ENCODE measurements at places on chromosomes 12 and 14.

GRCh38 chr12:67989184-67989920 is at the start of gene IFNG-AS1:
IFNG-AS1 (plus strand) TSS chr12:67989447.
- DNase-seq, result no peak

- DNase-seq, result peak; percentile 97
Observed at GRCh38 chr14:62117010-62117750, 355.0 kb downstream of the SNAPC1 start.

- DNase-seq, result no peak
Observed at GRCh38 chr12:127928615-127929571, 338.1 kb upstream of the TMEM132C start.

GRCh38 chr14:75968456-75968855 is 13.3 kb downstream of the TGFB3 start:
- DNase-seq, result no peak

DNA sequence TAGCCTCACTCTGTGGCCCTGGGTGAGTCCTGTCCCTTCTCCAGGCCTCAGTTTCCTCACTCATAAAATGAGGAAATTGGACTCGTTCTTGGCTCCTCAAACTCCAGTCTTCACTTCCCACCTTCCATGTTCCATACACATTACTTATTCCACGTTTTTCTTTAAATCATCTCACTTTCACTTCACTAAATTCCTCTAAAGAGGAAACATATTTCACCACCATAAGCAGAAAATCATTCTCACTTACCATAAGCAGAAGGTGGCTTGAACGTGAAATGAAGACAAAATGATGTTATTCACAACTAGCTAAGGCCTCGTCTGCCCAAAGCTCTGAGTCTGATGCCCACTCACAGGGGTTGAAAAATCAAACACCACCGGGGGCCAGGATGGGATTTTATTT is 278.3 kb downstream of the ADGRD1 start:
- no peak for DNase-seq

DNA sequence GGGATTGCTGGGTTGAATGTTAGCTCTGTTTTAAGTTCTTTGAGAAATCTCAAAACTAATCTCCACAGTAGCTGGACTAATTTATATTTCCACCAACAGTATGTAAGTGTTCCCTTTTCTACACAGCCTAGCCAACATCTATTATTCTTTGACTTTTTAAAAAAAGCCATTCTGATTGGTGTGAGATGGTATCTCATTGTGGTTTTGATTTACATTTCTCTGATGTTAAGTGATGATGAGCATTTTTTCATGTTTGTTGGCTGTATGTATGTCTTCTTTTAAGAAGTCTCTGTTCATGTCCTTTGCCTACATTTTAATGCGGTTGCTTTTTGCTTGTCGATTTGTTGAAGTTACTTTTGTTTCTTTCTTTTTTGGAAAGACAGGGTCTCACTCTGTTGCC is 301.1 kb upstream of the OR4E1 start:
- DNase-seq, result no peak

DNA sequence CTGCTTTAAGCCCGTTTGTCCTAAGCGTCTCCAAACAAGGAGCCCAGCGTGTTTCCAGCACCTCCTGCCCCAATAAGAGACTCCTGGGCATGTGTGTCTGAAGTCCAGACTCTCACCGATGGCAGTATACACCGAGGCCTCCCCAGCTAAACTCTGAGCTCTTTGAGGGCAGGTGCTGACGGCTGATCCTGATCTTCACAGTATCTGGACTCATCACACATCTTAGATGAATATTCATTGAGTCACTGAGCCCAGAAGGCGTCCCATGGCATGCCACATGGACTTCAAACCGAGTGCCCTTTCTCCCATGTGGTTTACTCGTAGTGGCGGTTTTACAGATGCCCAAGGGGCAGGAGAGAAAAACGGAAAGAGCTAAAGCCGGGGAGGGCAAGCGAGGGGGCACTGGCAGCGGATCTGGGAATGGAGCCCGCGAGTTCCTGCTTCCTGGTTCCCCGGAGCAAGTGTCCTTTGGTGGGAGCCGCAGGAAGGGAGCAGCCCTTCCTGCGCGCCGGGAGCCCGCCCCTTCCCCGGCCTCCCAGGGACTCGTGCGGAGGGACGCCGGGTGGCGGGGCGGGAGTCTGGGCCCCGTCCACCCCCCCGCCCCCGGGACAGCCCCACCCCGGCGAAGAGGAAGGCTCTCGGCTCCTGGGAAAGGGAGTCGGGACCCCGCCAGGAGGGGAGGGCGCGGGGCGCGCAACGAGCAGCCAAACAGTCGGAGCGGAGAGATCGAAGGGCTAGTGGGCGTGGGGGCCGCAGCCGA is 585 bp upstream of the TEAD4 start:
- peak; percentile 46 for DNase-seq

- no peak for DNase-seq
Observed at GRCh38 chr12:130136509-130137039, 25.7 kb upstream of the FZD10 start.

- no peak for DNase-seq
Observed at GRCh38 chr12:115322275-115322674, 638.3 kb upstream of the TBX3 start.

DNA sequence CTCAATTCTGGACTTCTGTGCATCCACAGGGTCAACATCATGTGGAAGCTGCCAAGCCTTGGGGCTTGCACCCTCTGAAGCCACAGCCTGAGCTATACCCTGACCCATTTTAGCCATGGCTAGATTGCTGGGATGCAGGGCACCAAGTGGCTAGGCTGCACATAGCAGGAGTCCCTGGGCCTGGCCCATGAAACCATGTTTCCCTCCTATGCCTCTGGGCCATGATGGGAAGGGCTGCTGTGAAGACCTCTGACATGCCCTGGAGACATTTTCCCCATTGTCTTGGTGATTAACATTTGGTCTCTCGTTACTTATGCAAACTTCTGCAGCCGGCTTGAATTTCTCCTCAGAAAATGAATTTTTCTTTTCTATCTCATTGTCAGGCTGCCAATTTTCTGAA is 84.1 kb upstream of the KIF21A start:
- DNase-seq, result no peak

- no peak for DNase-seq
Observed at GRCh38 chr12:49064767-49065152, 4.2 kb upstream of the KMT2D start.

GRCh38 chr12:30361145-30361544 is 334.5 kb downstream of the IPO8 start:
- DNase-seq, result no peak

DNA sequence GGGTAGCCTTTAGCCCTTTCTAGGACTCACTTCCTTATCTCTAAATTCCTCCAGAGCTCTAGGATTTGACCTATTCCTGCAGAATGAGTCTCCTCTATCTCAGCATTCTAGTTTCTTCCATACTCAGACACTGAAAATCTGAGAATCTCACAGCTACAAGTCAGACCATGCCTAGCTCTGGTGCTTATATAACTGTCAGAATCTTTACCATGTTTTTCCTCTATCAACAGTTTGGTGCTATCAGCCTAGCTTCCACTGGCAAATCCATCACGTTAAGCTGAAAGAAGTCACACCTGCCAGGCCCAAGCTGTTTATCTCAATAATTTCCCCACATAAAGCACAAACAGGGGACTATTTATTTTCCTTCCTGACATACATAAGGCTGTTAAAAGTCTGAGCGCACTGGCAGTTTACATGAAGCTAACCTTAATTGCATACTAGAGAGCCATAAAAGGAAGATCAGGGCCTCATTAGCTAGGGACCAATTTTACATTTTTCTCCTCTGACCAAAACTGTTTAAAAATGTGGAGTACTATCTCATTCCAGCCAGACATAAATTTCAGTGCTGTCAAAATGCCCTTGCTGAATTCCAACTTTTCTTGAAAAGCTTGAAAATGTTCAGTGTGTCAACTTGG is 270.5 kb downstream of the C12orf75 start:
- DNase-seq, result no peak

DNA sequence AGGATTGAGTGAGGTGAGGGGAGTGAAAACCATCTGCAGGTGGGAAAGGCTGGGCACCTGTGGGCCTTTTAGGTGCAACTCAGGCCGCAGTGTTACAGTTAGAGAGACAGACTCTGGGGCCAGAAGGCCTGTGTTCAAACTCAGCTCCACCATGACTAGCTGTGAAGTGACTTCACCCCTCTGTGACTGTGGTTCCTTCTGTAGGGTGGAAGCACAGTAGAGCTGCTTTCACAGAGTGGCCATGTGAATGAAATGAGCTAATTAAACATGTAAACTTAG is 25.0 kb downstream of the RBM19 start:
- no peak for DNase-seq

- no peak for DNase-seq
Observed at GRCh38 chr12:113359939-113360748, 1.8 kb downstream of the PLBD2 start.

DNA sequence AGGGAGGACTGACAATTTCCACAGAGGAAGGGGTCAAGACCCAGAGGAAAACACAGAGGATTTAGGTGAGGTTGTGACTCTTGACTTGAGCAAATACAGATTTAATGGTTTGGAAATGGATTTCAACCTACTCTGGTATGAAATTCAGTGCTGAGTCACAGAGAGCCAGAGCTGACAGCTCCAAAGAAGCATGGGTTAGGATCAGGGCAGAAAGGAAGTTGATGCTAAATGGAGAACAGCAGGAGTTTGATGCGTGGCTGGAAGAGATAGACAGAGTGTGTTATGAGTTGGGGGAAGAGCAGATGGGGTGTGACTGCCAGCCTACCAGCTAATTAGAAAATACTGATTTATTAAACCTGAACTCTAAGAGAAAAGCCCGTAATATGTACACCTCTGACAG is 272.6 kb downstream of the FOXG1 start:
- DNase-seq, result no peak

- no peak for DNase-seq
Observed at GRCh38 chr12:124368421-124369032, 73.6 kb downstream of the RFLNA start.

DNA sequence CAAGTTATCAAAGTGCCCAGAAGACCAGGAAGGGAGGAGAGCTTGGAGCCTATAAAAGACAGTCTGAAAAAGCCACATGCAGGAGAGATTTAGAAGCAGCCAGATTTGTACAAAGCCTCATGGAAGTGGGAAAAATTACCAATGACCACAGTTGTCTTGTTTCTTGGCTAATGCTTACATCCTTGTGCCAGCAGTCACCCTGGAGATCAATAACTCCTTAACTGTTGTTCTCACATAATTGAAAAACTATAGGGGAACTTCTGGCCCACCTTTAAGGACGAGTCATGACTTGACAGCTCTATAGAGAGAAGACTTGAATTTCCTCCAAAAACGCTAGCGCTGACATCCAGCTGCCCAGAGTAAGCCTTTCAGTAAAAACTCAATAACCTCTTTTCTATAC is 313.1 kb downstream of the GALC start:
- no peak for DNase-seq

- peak; percentile 55 for DNase-seq
Observed at GRCh38 chr12:30515351-30515750, 180.3 kb downstream of the IPO8 start.

DNA sequence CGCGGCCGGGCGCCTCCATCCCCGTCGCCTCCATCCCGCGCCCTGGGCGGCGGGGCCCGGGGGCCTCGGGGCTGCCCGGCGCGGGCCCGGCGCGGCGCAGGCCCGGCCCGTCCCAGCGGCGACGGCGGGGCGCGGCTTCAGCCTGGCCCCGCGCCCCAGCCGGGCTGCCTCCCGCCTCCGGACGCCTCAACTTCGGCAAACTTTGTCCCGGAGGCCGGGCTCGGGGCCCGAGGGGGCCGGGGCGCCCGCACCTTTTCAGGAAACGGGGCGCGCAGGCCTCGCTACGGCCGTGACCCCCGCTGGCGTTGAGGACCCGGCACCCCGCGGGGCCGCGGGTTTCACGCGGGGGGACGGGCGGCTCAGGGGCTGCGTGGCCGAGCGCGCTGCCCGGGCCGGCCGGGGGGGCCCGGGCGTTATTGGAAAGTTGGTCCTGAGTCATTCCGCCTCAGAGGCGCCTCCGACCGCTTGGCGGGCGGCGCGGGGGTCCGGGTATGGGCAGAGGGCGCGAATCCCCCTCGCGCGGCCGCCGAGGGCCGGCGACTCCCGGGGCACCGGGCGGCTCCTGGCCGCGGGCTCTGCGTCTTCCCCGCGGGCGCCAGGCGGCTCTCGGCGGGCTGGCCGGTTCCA is 575 bp downstream of the TRAF3 start:
- peak; percentile 44 for DNase-seq

DNA sequence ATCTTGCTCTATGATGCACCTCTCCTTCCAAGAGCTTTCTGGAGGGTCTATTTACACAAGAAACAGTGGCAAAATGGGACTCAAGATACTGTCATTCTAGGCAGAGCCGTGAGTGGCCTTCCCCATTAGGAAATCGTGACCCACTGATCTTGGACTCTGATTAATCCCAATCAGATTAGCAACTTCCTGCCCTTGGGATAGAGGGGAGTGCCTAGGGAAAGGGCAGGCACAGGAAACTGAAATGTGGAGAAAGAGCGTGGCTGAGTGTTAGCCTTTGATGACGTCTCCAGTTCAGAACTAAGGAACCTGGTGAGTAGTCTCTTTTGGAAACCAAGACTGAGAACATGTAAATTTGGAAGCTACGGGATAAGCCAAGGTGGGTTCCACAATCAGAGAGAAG is 76.1 kb downstream of the NUAK1 start:
- DNase-seq, result no peak

- DNase-seq, result no peak
Observed at GRCh38 chr12:39846304-39846703, 226.7 kb upstream of the ABCD2 start.

DNA sequence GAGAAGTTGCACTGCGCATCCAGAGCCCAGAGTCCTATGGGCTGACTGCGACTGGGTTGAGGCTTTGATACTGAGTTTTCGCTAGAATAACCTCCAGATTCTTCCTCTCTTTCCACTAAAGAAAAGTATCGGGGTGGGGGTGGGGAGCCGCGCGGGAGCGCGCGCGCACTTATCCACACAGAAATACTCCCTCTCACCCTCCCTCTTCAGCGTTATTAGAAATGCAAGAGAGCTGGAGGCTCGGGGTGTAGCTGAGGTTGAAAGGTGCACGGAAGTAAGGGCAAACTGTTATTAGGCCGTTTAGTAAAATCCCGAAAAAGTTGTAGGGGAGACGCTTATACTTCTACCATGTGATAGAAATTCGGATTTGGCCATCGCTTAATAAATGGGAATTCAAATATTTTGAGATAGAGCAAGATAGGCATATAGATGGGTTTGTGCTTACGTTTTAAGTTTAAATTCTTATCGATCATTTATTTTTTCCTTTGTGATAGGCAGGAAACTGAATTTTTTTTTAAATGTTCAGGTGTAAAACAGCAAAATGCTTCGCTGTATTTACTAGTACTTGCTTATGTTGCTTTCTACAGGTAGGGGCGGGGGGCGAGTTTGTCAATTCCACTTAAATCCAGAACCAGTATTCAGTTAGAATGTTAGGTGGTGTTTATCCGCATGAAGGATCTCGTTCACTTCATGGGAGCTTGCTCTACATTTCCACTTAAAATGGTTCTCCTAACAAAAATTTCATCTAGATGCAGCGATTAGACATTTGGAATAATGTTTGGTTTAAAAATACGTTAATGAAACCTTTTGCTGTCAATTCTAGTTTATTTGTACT is 1.1 kb downstream of the ARHGAP5 start:
- DNase-seq, result peak; percentile 27

DNA sequence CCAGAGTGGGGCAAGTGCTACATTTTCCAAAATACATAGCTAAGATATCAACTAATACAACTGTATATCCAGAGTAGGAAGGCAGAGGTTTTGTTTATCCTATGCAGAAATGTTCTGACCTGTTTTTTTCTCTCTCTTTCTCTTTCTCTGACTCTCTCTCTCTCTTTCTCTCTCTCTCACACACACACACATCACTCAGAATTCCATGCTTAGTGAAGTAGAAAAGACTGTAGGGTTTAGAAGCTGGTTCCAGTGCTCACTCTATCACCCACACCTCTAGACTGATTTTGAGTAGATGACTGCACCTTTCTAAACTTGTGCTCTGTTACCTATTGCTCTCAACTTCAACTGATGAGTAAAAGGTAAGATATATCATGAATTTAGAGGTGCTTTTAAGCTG is 356.7 kb downstream of the LRIG3 start:
- DNase-seq, result no peak

Data from neural progenitor cell (in vitro differentiated cells).